ENCODE measurements at places on chromosomes 16 and 17.

- no peak for DNase-seq
Measured at GRCh38 chr16:61324044-61324443, 712.2 kb downstream of the CDH8 start.

GRCh38 chr16:9042964-9043680 is 48.3 kb upstream of the HAPSTR1 start:
- no peak for DNase-seq

- DNase-seq, result no peak
Measured at GRCh38 chr16:47507701-47508100, 46.6 kb downstream of the PHKB start.

DNA sequence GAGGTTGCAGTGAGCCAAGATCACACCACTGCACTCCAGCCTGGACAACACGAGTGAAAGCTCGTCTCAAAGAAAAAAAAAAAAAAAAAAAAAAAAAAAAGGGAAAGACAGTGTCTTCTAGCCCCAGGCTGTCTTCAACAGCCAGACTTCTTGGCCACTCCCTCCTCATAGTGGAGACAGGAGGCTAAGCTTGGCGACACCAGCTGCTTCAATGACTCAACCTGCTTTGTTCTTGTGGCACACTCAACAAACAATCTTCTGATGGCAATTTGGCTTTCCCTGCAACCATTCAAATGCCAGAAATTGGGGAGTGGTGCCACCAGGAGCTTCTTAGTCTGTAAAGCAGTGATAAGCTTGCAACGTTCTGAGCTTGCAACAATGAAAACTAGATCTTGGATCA is 290.4 kb upstream of the DYNLRB2 start:
- DNase-seq, result no peak

DNA sequence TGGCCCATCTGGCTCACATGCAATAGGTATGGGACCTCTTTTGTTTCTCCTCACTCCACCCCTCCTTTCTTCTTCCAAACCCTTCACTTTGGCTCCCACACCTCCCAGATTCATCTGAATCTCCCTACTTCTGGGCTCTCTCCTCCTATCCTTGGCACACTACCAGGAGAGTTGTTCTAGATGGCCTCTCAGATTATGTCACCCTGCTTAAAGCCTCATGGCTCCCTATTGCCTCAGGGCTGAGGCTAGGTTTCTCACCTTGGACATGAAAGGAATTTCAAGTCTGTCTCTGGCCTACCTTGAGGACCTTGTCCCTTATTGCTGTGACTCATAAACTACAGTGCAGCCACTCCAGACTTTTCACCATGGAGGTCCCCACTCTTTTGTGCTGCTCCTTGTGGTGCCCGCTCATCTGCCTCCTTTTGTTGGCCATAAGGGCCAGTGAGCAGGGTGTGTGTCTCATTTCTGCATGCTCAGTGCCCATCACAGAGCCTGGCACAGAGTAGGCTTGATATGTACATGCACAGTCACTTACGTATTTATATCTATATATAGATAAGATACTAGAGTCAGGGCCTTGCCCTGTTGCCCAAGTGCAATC is 1.0 kb upstream of the MFAP4 start:
- DNase-seq, result no peak

- no peak for DNase-seq
Measured at GRCh38 chr16:72128701-72129100, 35.1 kb downstream of the DHX38 start.

Measured in GM12892 (cell line).